Natural killer cell treated with Interleukin-12 subunit alpha and Interleukin-12 subunit beta and Interleukin-15 and Interleukin-18, amount 100 ng/mL, for 72 hours (primary cell): ENCODE measurements at places on chromosomes 11 and 22. TPM values are rescaled to one million over a fixed set of nuclear protein-coding genes. Genes with fewer than 3 reads are reported as not detected.

DNA sequence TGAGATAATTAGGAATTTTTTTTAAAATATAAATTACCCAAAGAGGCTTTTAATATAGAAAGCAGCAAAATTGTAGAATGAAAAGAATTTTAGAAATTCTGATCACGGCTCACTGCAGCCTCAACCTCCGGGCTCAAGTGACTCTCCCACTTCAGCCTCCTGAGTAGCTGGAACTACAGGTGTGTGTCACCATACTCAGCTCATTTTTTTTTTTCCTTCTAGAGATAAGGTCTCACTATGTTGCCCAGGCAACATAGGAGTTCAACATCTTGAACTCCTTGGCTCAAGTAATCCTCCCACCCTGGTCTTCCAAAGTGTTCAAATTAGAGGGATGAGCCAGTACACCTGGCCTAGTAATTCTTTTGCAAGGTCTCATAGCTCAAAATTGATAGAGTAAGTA, 76.7 kb downstream of the ATG16L2 start:
- no peak for DNase-seq

DNA sequence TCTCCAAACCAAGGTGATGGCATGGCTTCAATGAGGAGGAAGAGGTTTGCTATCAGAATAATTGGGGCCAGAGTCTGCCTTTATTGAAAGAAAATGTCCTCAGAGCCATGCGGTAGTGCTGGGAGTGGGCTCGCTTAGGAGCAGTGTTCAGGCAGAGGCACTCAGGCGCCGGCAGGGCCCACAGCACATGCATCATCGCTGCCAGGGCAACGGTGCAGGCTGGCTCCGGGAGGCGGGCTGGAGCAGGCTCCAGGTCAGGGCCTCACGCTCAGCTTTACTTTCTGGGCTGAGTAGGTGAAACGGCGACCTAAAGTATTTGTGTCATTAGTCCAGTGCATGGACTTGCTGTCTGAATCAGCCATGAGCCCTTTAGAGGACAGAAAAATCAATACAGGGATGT, 169.9 kb upstream of the CCDC90B start:
- no peak for DNase-seq

DNA sequence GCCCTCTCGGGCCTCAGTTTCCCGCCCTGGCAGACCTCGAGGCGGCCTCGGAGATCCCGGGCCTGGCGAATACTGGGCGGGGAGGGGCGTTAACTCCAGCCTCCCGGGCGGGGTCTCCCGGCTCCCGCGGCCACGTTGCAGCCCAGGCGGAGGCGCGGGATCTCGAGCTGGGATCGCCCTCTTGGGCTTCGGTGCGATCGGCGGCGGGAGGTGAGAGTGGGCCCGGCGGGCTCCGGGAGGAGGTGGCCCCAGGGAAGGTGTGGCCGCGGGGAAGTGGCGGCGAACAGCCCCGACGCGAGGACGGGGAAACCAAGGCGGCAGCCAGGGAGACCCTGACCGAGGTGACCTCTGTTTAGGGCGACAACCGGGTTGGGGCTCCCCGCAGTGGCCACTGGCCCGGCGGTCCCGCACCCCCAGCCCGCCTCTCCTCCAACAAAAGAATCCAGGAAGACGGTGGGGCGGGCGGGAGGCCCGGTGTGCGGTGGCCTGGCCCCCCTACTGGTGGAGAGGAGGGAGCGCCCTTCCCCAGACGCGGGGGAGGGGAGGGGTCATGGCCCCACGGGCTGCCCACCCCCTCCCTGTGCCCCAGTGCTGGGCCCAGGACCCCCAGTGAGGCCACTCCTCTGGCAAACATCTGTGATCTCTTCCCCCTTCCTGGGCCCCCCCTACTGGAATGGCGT, at the start of gene PHETA2:
Gene PHETA2 (plus strand): TSS at position 117 of the 680 bp plus-strand sequence. CDS start 3,046 bp downstream, outside the sequence.
- peak; percentile 73 for DNase-seq

The CAVIN3 gene
- not detected for total RNA-seq

The APOL1 gene
- 42.2 TPM for total RNA-seq

The HTR3B gene
- not detected for total RNA-seq

The OR51B4 gene
- total RNA-seq = not detected

The MUC15 gene
- total RNA-seq = not detected

The CCDC89 gene
- 1.7 TPM for total RNA-seq
